ENCODE measurements at places on chromosomes 2 and 18. TPM values are rescaled to one million over a fixed set of nuclear protein-coding genes. Genes with fewer than 3 reads are reported as not detected.

Gene KCNE4
- not detected for total RNA-seq

Gene ADNP2
- total RNA-seq: 26.7 TPM

Gene GPR35
- total RNA-seq: 0.56 TPM

Gene LONRF2
- 0.03 TPM for total RNA-seq

Data from GM12878 (cell line).